ENCODE measurements at places on chromosomes 7 and 10. TPM values are rescaled to one million over a fixed set of nuclear protein-coding genes. Genes with fewer than 3 reads are reported as not detected.

The SPDYE9 gene
- total RNA-seq: not detected

The IL6 gene
- total RNA-seq: 6.7 TPM

The BAIAP2L1 gene
- total RNA-seq: 0.92 TPM

The NRCAM gene
- total RNA-seq: 1.6 TPM

The ATG9B gene
- not detected for total RNA-seq

The FGFR2 gene
- 0.06 TPM for total RNA-seq

The CCDC3 gene
- 21.1 TPM for total RNA-seq

The TAS2R3 gene
- total RNA-seq: 1.5 TPM

The CHN2 gene
- not detected for total RNA-seq

The SORCS1 gene
- total RNA-seq: under 0.01 TPM

The OR2A1 gene
- total RNA-seq: under 0.01 TPM

The WDFY4 gene
- under 0.01 TPM for total RNA-seq

The ZNF365 gene
- 6.5 TPM for total RNA-seq

The LRMDA gene
- total RNA-seq: 4.6 TPM

The CYP3A7 gene
- not detected for total RNA-seq

The TIMM23 gene
- 72.8 TPM for total RNA-seq

The GNG11 gene
- total RNA-seq: 93.0 TPM

The HMX3 gene
- not detected for total RNA-seq

The CAMK2B gene
- total RNA-seq: 1.3 TPM

The SGPL1 gene
- total RNA-seq: 28.3 TPM

The AOAH gene
- total RNA-seq: not detected

The DNAJC12 gene
- total RNA-seq: 2.5 TPM

The VWDE gene
- not detected for total RNA-seq

The MOGAT3 gene
- total RNA-seq: not detected

The CRYGN gene
- total RNA-seq: 0.13 TPM

The BHLHA15 gene
- 0.13 TPM for total RNA-seq

The CYP2C9 gene
- total RNA-seq: not detected

The ACTR3C gene
- total RNA-seq: not detected

The TEX36 gene
- not detected for total RNA-seq

The BMPER gene
- 5.9 TPM for total RNA-seq

The GNGT1 gene
- not detected for total RNA-seq

The ZNF467 gene
- 0.26 TPM for total RNA-seq

The KCND2 gene
- 0.13 TPM for total RNA-seq

The SLC16A12 gene
- total RNA-seq: 0.53 TPM

The TET1 gene
- 3.4 TPM for total RNA-seq

The CAMK1D gene
- 6.2 TPM for total RNA-seq

The IFRD1 gene
- 58.0 TPM for total RNA-seq

The ASIC3 gene
- total RNA-seq: not detected

The MLXIPL gene
- total RNA-seq: not detected

The ADCYAP1R1 gene
- under 0.01 TPM for total RNA-seq

The CUL1 gene
- 45.6 TPM for total RNA-seq

The LOXL4 gene
- total RNA-seq: 82.6 TPM

The NPC1L1 gene
- total RNA-seq: not detected

The AGBL3 gene
- total RNA-seq: 1.6 TPM

The FBXO24 gene
- 0.56 TPM for total RNA-seq

The CDC14C gene
- not detected for total RNA-seq

The SPDYE16 gene
- total RNA-seq: 0.06 TPM

The FANK1 gene
- 5.7 TPM for total RNA-seq

The COL26A1 gene
- total RNA-seq: 0.12 TPM

The VGF gene
- total RNA-seq: not detected

The TMEM225B gene
- 0.62 TPM for total RNA-seq

The C7orf57 gene
- total RNA-seq: not detected

The ATOH7 gene
- not detected for total RNA-seq

The WNT8B gene
- not detected for total RNA-seq

The CALML3 gene
- total RNA-seq: not detected

The GTF2IRD1 gene
- total RNA-seq: 4.4 TPM

The C10orf53 gene
- not detected for total RNA-seq
